ENCODE measurements at places on chromosomes 11 and 22.

DNA sequence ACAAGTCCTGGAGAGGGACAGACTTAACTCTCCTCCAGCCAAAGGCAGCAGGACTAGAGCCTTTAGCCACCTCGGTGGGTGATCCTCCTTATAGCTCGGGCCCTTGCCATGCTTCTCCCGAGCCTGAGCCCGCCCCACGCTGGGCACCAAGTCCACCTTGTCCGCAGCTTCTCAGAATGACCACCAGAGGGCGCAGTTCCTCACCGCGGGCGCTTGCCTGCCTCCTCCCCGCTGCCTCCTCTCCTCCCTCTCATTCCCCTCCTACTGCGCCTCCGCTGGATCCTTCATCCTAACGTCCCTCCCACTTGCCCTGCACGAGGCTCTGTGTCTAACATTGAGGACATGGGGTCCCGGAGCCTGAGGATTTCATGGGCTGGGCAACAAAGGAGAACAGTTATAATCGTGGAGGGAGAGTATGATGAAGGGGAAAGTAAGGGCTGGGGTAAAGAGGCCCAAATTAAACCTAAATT lies 11.3 kb upstream of the MOGAT2 start:
- peak; percentile 23 for DNase-seq

GRCh38 chr11:18617688-18618341 lies 16.3 kb downstream of the SPTY2D1 start:
- DNase-seq = peak; percentile 12

DNA sequence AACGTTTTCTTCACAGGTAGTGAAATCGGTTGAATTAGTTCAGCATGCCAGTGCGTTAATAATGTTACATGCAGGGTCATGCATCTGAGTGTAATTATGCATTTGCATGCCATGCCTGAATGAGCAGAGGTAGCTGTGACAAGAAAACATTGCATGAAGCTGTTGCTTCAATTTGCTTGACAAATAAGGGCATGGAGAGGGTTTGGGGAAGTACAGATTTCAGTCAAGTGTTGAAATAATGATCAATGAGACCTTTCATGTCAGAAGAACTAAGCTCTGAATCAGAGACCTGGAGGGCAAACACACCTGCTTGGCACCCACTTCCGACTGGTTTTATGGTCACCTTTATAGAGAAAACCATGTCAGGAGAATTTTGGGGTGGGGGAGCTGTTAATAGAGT lies 221.4 kb downstream of the DBX1 start:
- DNase-seq = no peak

GRCh38 chr22:49170053-49170452 lies 657.6 kb downstream of the BRD1 start:
- DNase-seq = no peak

DNA sequence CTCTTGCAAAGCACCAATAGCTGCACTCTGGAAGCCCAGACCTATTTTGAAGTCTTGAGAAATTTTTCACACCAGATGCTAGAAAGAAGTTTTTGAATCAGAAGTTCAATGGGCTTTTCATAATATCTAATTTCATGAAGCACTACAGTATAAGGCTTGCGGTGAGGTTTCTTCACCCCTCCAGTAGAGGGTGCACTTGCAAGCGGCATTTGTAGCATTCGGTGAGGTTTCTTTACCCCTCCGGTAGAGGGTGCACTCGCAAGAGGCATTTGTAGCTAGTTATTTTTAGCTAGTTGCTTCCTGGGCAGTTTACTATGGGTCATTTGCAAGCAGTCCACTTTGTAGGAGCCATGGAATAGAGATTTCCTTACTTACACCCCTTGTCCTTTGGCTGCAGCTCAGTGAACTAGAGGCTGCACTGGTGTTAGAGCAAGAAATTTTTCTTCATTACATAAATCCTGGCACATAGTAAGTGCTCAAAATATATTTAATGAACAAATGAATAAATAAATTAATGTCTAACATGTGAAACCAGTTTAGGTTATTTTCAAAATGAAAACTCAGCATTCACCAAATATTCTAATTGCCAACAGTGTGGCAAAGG lies 7.8 kb upstream of the NOX4 start:
- no peak for DNase-seq

- DNase-seq = no peak
Measured at GRCh38 chr11:118152552-118153471, at the start of gene SCN4B. SCN4B (minus strand) TSS chr11:118152823; CDS start chr11:118152673, 150 bp downstream.

Data from T-helper 22 cell (primary cell).